ENCODE measurements at places on chromosomes 6 and 20.

DNA sequence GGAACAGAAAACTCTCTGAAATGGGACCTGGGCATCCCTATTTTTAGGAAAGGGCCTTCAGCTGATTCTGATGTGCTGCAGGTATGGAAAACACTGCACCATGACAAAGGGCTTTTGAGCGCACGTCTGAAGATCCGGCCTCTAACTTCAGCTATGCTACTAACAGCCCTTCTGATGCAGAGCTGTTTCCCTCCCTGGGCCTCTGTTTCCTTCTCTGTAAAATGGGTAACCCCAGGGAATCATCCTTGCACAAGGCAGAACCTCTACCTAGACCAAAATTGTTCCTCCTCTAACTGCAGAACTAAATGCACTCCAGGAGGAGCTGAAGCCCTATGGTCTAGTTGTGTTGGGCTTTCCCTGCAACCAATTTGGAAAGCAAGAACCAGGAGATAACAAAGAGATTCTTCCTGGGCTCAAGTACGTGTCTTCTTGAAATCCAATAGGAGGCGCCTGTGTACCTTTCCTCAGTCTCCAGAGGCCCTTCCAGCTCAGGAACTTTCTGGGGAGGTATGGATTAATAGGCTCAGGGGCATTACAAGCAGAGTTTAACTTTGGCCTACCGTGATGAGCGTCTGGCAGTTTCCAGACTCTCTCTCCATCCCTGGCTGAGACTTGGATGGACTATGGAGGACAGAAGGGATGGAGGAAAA, 5.9 kb downstream of the GPX5 start:
- no peak for DNase-seq

DNA sequence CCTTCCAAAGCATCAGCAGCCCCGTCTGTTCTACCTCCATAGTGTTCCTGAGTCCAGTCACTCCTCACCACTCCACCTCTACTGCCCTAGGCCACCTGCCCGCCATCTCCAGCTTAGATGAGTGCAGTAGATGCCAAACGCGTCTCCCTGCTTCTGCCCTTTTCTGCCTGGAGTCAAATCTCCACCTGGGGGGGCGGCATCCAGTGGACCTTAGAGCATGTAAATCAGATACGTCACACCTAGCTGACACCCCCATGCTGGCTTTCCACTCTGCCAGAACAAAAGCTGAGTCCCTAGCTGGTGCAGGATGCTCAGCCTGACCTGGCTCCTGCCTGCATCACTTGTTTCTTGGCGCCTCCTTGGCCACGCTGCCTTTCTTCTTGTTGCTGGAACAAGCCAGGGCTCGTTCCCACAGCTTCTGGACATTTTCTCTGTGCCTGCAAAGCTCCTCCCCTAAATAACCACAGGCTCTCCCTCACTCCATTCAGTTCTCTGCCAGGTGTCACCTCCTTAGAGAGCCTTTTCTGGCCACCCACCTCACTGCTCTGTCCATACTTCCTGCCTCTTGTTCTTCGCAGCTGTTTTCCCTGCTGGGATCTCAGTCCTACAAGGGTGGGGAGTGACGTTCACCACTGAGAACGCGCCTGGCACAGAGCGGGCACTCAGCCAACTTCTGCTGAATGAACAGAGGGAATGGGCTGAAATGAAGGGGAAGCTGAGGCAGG, 5.8 kb downstream of the DDR1 start:
- no peak for DNase-seq

- no peak for DNase-seq
Observed at GRCh38 chr6:169938262-169938701, 186.9 kb downstream of the ERMARD start.

DNA sequence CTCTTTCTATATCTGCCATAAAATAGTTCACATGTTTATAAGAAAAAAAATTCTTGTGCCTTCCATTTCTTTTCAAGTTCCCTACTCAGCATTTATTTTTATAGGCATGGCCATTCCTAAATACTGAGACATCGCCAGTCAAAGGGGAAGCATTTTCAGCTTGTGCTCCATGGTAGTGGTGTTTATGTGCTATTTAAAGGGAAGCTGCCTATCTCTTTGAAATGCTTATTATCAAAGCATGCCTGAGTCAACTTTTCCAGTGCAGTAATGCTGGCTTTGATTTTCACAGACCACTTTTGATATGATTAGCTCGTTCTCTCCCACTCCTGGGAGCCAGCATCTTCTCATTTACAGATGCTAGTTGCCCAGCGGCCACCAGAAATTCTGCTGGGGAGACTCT, 124.1 kb upstream of the RIN2 start:
- no peak for DNase-seq

DNA sequence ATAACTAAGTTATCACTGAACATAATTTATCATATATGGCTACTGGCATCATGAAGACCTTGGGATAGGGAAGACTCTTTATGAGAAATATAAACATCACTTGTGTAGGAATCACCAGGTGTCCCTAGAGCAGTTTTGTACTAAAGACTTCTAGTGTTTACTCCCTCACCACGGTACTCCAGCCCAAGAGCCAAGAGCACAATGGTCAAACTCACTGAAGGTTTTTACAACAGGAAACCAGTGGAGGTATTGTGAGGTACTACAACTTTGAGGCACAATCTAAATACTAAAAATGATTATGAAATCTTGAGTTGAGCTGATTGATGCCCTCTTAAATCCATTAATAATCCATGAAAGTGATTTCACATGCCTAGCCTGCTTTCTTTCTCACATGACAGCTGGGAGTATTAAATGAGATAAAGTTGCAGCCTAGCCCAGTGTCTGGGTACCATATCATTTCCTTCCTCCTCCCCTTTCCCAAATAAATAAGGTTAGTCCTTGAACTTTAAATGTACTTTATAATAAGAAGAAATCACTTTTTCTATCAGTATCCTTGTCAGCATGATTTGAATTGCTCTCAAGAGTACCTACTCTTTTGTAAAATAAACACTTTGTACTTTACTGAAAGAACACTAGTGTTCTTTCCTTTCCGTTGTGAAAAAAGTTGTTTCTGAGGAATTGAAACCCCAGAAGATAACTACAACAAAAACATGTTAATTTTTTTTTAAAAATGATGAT, 26.5 kb downstream of the GLO1 start:
- DNase-seq = no peak

DNA sequence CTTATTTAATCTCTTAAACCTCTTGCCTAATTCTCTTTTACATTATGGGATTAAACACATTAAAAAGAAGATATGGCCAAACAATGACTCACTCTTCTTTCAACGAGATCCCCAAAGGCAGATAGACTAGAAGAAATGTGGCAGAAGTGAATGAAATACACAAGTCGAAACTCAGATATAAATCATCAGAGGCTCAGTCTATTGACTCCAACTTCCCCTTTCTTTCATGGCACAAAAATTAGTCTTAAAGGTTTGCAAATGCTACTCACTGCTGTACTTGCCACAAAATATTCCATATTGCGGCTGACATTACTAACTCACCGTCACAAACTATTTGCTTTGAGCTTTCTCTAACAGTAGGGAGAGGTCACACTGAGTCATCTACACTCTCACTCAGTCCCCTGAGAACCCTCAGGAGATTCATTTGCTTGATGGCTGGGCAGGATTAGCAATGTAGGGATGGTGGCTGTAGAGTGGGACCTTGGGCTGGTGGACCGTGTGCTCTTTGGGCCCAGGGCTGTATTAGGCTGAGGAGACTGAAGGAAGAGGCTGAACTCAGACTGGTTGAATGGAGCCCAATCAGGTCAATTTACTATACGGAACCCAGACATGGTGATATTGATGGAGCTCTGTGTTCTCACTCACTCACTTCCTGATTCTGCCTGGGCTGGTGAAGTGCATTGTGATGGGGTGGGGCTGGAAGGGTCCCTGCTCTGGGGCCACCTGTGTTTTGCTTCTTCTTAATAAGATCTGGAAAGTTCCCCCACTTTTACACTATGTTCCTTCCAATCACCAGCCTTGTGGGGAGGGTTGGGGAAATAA, 42.8 kb upstream of the UBR2 start:
- no peak for DNase-seq

- no peak for DNase-seq
Observed at GRCh38 chr6:5261545-5262109, 314 bp downstream of the FARS2 start.

GRCh38 chr6:157066781-157067491, 256.4 kb downstream of the TMEM242 start:
- no peak for DNase-seq

- no peak for DNase-seq
Observed at GRCh38 chr20:7207186-7207798, 439.8 kb downstream of the BMP2 start.

GRCh38 chr6:107812234-107812769, 11.8 kb downstream of the SCML4 start:
- no peak for DNase-seq

- DNase-seq = no peak
Observed at GRCh38 chr6:90217506-90218127, 79.0 kb downstream of the BACH2 start.

DNA sequence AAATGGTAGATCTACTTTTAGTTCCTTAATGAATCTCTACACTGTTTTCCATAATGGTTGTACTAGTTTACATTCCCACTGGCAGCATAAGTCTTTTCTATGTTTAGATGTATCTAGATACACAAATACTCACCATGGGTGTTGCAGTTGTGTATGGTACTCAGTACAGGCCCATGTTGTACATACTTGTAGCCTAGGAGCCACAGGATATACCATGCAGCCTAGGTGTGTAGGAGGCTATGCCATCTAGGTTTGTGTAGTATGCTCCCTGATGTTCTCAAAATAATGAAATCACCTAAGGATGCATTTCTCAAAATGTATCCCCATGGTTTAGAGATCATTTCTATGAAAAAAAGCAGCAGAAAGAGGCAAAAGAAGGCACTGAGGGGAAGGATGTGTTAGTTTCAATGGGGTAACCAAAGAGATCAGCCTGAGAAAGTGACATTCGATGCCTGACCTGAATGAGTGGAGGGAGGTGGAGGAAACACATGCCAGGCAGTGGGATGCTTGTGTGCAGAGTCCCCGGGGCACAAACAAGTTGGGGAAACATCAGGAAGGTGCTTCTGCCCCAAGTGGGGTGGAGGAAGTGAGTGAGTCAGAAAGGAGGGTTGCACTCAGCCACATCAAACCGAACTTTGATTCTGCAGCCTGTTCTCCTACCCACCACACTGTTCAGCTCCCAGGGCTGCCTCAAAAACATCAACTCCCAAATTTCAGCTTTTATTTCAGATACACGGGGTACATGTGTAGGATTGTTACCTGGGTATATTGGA, 191.2 kb downstream of the ZNF217 start:
- peak; percentile 21 for DNase-seq

DNA sequence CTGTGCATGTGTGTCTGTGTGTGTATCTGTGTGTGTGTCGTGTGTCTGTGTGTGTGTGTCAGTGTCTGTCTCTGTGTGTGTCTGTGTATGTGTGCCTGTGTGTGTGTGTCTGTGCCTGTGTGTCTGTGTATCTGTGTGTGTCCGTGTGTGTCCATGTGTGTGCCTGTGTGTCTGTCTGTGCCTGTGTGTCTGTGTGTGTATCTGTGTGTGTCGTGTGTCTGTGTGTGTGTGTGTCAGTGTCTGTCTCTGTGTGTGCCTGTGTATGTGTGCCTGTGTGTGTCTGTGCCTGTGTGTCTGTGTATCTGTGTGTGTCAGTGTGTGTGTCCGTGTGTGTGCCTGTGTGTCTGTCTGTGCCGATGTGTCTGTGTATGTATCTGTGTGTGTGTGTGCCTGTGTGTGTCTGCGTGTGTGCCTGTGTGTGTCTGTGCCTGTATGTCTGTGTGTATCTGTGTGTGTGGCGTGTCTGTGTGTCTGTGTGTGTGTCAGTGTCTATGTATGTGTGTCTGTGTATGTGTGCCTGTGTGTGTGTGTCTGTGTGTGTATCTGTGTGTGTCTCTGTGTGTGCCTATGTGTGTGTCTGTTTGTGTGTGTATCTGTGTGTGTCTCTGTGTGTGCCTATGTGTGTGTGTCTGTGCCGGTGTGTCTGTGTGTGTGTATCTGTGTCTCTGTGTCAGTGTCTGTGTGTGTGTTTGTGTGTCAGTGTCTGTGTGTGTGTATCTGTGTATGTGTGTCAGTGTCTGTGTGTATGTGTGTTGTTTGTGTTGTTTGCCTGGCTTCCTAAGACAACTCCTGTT, 11.6 kb downstream of the SNPH start:
- no peak for DNase-seq

GRCh38 chr6:139323511-139324300, 31.9 kb upstream of the TXLNB start:
- DNase-seq = peak; percentile 61

DNA sequence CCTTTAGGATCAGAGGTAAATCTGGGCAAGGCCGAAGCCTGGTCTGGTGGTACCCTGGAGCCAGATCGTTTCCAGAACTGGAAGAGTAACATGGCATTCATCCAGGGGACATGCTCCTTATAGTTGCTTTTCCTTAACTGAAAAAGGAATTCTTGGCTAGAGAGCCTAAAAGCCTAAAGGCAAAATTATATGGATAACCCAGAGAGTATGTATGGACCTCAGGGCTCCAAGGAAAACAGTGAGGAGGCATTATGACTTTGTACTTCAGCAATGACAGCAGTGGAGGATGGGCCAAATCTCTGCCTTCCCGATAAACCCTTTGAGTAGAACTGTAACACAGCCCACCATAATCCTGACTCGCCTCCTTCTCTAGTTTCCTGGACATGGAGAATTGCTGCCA, 29.3 kb downstream of the ARHGAP18 start:
- DNase-seq = no peak

DNA sequence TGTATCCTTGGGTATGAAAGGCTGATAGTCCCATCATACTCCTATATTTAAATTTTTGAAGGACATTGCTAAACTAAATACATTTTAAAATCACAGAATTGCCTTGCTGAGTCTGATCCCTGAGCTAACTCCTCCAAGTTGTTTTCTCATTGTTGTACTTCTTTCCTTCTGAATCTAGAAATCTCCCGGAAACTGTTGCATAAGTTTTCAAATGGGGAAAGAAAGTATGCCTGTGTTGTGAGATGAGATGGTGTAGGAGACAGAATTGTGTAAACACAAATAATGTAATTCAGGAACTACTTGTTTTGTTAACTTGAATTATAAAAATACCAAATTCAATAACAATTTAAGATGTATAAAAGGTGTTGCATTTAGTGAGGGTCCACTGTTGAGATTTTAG, 7.3 kb downstream of the PNRC1 start:
- no peak for DNase-seq

DNA sequence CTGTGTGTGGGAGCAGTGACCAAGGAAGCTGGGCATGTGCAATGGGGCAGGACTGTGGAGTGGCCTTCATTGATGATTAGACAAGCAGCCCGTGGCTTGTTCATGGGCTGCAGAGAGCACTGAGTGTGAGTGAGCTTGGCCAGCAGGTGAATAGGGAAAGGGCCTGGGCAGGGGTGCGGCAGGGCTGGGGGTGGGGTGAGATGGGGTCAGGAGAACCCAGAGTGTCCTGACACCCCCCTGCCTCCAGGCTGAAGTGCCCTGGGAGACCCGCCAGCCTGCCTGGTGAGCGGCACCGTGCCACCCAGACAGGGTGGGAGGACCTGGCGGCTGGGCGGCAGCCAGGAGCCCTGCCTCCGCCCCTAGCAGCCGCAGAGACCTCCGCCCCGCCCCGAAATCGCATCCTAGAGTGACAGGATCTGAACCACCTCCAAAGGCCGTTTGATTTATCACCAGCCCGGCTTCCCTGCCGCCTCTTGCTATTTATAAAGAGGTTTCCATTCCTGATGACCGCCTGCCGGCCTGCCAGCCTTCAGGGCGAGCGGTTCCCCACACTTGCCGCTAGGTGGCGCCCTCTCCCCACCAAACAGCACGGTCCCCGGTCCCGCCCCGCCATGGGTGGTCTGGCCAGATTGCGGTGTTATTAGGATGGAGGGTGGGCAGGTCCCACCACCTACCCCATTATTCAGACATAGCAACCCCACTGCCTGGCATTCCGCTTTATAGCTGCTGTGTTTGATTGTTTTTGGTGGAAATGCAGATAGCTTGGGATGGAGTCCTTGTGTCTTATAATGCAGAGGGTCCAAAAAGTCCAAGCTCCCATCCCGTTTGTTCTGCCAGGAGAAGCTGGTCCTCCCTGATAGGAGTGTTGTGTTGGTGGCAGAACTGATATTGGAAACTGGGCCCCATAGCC, 3.5 kb downstream of the MYLK2 start:
- peak; percentile 36 for DNase-seq

All from activated CD8-positive, alpha-beta memory T cell treated with anti-CD3 and anti-CD28 coated beads for 1 hour (primary cell).